Stimulated activated CD4-positive, alpha-beta T cell treated with anti-CD3 and anti-CD28 coated beads, Interleukin-1b, Interleukin-23, amount 100 ng/mL, for 4 hours (primary cell): ENCODE measurements at places on chromosomes 4 and X.
A peak's percentile ranks its signal among the peaks of the same experiment; 100 is the strongest.

DNA sequence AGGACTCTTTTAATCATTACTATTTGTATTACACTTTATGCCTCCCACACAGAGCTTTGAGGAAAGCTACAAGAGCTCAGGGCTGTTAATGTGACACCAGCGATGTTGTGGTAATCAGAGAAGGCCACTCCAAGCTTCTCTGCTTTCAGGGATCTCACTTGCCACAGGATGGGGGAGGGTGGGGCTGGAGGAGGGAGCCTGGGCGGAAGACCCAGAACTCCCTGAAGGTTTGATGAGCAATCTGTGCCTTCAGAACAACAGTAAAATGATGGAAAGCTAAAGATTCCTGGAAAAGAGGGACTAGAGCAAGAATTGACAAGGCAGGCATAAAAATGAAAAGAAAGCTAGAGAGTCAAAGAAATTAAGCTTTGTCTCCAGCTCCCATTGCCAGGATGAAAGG lies 75.6 kb downstream of the MAML3 start:
- no peak for DNase-seq

DNA sequence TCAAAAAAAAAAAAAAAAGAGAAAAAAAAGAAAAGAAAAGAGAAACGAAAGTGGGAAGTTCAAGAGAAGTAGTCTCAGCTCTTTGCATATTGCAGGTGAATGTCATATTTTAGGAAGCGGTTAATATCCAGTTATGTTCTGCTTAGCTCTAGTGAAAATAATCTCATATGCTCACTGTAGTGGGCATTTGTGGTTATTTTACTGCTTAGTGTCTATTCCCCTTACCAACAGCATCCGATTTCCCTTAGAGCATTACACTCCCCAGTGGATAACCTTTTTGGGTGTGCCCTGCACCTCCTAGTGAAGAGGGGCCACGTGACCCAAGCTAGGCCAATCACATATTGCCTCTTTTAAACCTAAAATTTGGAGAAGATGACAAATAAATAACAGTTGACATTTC lies 111.2 kb upstream of the ZNF827 start:
- DNase-seq = no peak

DNA sequence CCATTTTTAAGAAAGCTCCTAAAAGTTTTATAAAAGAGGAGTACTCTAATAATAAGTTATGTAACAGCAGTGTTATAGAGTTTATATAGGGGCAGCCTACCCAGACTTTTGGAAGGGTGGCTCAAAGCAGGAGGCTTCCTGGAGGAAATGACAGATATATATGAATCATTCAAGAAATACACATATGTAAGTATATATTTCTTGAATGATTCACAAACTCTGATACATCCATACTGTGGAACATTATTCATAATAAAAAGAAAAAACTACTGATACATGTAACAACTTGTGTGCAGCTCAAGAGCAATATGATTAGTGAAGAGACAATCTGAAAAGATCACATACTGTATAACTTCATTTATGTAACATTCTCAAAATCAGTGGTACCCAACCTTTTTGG lies 166.2 kb downstream of the WDFY3 start:
- DNase-seq = no peak

DNA sequence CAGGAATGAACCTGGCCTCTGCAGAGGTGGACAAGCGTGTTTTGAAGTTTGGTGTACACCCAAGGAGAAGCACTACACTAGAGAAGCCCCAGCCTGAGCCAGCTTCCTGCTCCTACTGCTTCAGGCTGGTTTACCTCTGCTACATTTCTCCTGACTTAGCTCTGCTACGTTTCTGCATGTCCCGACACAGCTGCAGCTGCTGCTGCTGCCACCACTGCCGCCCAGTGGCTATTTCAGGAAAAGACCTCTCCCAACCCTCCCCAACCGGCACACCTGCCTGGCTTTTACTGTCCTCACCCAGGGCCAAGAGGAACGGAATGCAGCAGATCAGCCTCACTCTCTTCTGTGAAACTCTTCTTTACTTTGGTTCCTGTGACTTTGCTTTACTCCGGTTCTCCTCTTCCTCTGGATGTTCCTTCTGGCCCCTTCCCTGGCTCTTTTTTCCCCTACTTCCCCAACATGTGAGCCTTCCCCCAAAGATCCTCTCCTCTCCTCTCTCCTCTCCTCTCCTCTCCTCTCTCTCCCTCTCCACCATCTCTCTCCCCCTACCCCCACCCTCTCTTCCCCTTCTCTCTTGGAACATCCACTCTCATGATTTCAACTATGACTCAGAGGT lies 3.1 kb upstream of the P2RY4 start:
- peak; percentile 4 for DNase-seq

DNA sequence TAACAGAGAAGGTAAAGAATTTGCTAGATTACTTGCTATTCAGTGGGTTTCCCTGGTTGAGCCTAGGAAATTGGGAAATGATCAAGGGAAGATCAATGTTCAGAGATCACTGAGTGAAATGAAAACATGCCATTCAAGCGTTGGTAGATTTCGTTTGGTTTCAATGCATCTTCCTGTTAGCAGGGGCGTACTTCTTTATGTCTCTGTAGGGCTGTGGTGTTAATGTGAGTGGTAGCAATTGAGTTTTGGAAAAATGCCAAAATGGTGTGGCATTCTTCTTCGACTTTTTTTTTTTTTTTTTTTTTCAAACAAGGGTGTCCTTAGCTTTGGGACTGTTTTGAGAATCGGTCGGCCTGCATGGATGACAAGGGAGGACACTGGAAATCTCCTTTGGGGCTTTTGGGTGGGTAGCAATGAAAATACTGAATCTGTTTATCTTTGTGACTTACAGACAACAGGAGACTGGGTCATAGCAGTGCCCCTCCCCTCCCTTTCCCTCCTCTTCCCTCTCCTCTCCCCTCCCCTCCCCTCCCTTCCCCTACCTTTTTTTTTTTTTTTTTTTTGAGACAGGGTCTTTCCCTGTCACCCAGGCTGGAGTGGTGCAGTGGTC lies 50.4 kb downstream of the SPRY1 start:
- DNase-seq = no peak

DNA sequence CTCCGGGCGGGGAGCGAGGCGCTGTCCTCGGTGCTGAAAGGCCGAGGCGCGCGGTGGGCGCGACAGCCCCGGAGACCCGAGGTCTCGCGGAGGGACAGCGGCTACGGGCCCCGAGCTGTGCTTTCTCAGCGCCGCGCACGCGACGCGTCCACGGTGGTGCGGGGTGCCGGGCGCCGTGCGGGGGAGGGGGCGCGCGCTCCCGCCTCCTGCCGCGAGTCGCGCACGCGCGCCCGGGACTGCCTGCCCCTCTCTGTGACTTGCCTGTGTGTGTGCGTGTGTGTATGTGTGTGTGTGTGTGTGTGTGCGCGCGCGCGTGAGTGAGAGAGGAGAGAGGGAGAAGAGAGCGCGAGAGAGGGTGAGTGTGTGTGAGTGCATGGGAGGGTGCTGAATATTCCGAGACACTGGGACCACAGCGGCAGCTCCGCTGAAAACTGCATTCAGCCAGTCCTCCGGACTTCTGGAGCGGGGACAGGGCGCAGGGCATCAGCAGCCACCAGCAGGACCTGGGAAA lies at the start of gene GRIA2:
Gene GRIA2, plus strand, starts transcription at position 358 of the 511 bp plus-strand sequence. CDS start 315 bp downstream, outside the sequence.
- no peak for DNase-seq

- no peak for DNase-seq
These were observed 139.7 kb downstream of the MAPK10 start for GRCh38 chr4:86220121-86220520.

- DNase-seq = no peak
These were observed 716.3 kb downstream of the GLUD2 start for GRCh38 chrX:121763671-121764070.

DNA sequence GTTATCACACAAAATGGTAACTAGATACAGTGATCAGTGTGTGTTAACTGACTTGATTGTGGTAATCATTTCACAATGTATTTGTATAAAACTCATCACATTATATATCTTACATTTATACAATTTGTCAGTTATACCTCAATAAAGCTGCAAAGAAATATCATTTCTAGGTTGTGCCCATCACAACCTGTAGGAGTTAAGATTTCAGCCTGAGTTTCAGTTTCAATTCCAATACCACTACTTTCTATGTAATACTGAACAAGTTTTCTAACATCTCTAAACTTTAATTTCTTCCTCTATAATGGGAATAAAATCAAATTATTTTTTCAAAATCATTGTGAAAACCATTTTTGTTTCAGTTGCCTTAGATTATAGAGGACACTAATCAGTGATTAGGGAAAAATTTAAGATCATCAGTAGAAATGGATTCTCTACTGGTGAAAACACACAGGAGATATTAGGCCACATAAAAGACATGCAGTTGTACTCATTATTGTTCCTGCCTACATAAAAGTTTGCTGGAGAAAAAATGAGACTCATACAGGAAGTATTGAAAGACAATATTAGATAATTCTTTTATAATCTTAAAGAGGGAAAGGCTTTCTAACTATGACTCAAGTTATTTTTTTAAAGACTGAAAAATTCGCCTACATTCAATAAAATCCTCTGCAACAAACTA lies 18.4 kb upstream of the TBC1D1 start:
- no peak for DNase-seq

DNA sequence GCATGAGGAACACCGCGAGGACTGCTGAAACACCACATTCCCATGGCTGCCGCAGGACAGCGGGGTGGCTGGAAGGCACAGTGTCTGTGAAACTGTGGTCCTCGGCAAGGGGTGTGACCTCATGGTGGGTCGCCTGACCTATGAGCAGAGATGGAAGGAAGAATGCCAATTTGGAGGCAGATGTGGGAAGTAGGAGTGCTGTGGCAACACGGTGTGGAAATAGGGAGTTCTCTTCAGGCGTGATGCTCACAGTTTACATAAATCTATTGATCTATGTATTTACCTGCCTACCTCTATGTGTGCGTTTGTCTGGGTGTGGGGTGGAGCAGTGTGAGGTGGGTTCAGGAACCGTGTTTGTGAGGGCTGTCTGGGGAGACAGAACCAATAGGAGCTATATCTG lies 62.3 kb upstream of the LSM6 start:
- DNase-seq = no peak

GRCh38 chrX:12080265-12080664 lies 58.0 kb upstream of the FRMPD4 start:
- no peak for DNase-seq

DNA sequence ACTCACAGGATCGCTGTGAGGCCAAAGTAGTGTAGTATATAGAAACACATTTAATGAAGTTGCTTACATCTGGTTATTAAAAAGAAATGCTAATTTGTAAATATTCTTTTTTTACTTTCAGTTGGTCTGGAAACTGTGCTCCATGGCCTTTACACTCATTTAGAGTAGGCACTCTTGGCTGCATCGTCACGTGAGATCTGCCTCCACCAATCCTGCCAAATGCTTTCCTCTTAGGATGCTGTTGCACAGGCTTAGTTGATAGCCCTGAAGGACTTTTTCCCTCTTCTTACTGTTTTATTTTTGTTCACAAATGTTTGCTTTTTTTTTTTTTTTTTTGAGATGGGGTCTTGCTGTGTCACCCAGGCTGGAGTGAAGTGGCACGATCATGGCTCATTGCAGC lies 6.3 kb downstream of the CPE start:
- DNase-seq = no peak

DNA sequence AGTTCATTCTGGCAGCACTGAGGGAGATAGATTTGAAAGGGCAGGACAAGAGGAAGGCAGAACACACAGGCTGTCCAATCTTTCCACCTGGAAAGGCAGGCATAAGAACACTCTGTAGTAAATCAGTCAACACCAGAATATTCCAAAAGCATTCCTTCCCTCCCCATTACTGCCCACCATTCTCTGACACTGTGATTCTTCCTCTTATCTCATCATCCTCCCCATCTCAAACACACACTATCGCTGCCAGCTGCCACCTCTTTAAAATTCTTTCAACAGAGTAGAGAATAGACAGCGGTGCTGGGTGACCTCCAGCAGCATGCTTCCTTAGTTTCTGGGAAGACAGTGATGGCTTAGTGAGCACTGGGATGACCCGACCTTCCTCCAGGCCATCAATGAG lies 53.7 kb upstream of the MYOZ2 start:
- DNase-seq = no peak

- peak; percentile 92 for DNase-seq
These were observed 104.0 kb downstream of the FAM53A start for GRCh38 chr4:1579901-1580691.

GRCh38 chr4:4762909-4763821 lies 96.3 kb upstream of the MSX1 start:
- no peak for DNase-seq

DNA sequence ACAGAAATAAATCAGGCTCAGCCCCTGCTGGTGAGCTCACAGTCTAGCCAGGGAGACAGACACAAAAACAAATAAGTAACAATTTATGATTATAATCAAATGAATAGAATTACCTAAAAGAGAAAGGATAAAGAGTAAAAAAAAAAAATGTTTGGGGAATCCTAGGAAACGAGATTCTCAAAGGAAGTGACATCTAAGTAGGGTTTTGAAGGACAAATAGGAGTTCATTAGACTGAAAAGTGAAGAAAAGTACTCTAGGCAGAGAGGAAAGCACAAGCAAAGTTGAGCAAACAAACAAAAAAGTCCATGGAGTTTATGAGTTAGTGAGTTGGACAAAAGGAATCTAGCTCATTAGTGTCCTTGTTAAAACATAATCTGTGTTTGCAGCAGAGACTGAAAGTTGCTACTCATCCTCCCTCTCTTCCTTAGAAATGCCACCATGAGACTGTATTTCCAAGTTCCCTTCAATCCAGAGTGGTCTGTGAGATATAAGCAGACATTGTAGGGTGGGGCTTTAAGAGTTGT lies 145.6 kb downstream of the SPATA18 start:
- DNase-seq = no peak

DNA sequence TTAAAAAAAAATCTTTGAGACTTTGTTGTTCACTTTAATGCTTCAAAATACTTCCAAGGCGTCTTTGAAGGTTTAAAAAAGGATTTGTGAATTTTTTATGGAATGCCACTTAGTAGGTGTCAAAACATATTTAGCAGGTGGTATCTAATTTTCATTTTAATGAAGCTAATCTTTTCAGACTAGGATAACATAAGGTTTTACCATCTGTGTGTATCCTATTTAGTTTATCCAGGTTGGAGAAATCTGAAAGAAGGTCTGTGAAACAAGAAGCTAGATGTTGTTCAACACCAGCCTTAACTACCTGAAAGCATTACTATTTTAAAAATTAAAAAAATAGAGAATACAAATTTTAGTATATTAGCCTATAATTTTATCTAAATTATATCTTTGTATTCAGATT lies 193.4 kb downstream of the GRID2 start:
- no peak for DNase-seq

- DNase-seq = no peak
These were observed 103.0 kb downstream of the ZNF518B start for GRCh38 chr4:10354225-10354624.

- no peak for DNase-seq
These were observed 1617.2 kb downstream of the PCDH7 start for GRCh38 chr4:32337403-32337802.

GRCh38 chr4:57048590-57049304 lies 61.4 kb downstream of the IGFBP7 start:
- no peak for DNase-seq

- DNase-seq = no peak
These were observed 5.7 kb upstream of the RNF4 start for GRCh38 chr4:2462992-2463762.

- no peak for DNase-seq
These were observed 30.3 kb downstream of the OTC start for GRCh38 chrX:38382663-38383062.

DNA sequence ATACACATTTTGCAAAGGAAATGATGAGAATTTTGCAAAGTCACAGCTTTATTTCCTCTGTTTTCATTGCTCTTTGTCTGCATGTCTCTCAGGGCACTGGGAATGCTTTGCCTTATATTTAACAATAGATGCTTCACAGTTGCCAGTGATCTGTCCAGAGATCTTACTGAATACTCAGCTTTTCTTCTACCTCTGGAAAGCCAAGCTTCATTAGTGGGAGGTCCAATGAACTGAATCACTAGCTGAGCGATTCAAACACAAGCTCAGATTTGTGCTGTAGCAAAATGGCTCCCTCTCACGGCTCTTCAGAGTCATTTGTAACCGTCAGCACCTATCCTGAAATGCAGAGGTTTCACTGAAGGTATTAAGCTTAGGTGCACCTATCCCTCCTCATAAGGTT lies 138.9 kb downstream of the DCLK2 start:
- no peak for DNase-seq
